ENCODE measurements at places on chromosomes 12 and 14. TPM values are rescaled to one million over a fixed set of nuclear protein-coding genes. Genes with fewer than 3 reads are reported as not detected.

Gene LMNTD1
- not detected for total RNA-seq

Gene BCL2L14
- not detected for total RNA-seq

Gene ANP32D
- not detected for total RNA-seq

Gene PIWIL1
- total RNA-seq: not detected

Gene ADGRD1
- not detected for total RNA-seq

Gene SMAGP
- total RNA-seq: 23.1 TPM

Gene LRTM2
- total RNA-seq: not detected

Gene IL23A
- not detected for total RNA-seq

Gene PMEL
- 0.40 TPM for total RNA-seq

Gene LHX5
- total RNA-seq: not detected

Gene KRT74
- not detected for total RNA-seq

Gene DIO2
- total RNA-seq: 0.13 TPM

Gene PPM1H
- 2.0 TPM for total RNA-seq

Gene BATF
- total RNA-seq: 1.7 TPM

Gene GMFB
- 121 TPM for total RNA-seq

Gene TAS2R10
- 1.1 TPM for total RNA-seq

Gene NTS
- total RNA-seq: not detected

Gene PMCH
- total RNA-seq: 0.36 TPM

Gene GPR162
- 9.4 TPM for total RNA-seq

Gene ANKS1B
- total RNA-seq: 1.1 TPM

Gene RNASE3
- total RNA-seq: not detected

Gene TRPV4
- 1.7 TPM for total RNA-seq

Gene FOXG1
- 0.07 TPM for total RNA-seq

Gene SLC25A21
- total RNA-seq: 2.4 TPM

Gene KLC1
- total RNA-seq: 299 TPM

Gene DTD2
- 42.9 TPM for total RNA-seq

Gene PRR13
- total RNA-seq: 71.3 TPM

Gene M6PR
- total RNA-seq: 117 TPM

Gene HNRNPA1
- 668 TPM for total RNA-seq

Gene LGR5
- not detected for total RNA-seq

Gene STAC3
- not detected for total RNA-seq

Gene SIX6
- not detected for total RNA-seq

Gene ISCU
- total RNA-seq: 79.5 TPM

Gene GALNT9
- total RNA-seq: 0.40 TPM

Gene GLT1D1
- total RNA-seq: not detected

Gene BEST3
- 0.07 TPM for total RNA-seq

Gene TMX1
- 83.5 TPM for total RNA-seq

Gene CACNA1C
- total RNA-seq: not detected

Gene YLPM1
- total RNA-seq: 65.0 TPM

Gene PTGER2
- not detected for total RNA-seq

Gene PPP4R4
- under 0.01 TPM for total RNA-seq

Gene PRICKLE1
- 18.0 TPM for total RNA-seq

Gene EML5
- total RNA-seq: 0.29 TPM

Gene LYZ
- not detected for total RNA-seq

Gene FAM90A1
- total RNA-seq: not detected
